ENCODE measurements at places on chromosomes 11 and 22.

- peak; percentile 51 for DNase-seq
These were observed 74.3 kb downstream of the GRAMD1B start for GRCh38 chr11:123504401-123504800.

- no peak for DNase-seq
These were observed 151.7 kb downstream of the NELL1 start for GRCh38 chr11:20821046-20821445.

- no peak for DNase-seq
These were observed 510.1 kb upstream of the LARGE1 start for GRCh38 chr22:34430386-34430785.

- no peak for DNase-seq
These were observed 23.5 kb downstream of the TYR start for GRCh38 chr11:89201138-89201537.

- DNase-seq: no peak
These were observed 22.1 kb upstream of the ASCC2 start for GRCh38 chr22:29860006-29860766.

DNA sequence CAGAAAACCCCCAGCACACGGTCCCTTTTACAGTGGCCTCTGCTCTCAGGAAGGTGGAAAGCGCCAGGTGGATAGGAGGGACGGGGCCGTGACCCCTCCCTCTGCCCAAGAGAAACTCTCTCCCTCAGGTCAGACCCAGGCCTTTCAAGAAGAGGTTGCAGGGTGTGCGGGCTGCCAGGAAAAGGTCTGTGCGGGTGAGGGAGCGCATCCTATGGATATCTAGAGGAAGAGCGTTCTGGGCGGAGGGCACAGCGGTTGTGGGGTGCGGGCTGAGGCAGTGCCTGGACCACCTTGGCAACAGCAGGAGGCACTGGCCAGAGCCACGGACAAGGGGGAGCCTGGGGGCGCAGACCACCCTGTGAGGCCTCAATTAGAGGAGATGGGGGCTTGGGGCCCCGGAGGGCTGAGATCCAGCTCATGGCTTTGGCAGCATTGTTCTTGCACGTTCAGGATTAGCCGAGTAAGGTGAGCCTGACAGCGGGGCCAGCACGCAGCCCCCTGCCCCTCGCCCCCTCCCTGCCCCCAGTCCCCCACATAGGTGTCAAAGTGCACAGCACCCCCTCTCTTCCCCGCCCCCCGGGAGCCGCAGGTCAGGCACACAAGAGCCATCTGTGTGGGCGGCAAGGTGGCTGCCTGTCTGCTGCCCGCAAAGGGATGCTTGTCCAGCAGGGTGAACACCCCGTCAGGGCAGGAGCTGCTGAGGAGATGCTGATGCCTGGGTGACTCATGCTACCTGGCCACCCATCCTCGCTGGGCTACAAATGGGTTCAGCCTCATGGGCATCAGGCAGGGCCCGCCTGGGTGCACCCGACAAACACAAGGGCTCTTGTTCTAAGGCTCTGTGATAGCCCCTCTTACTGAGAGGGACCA lies 92.8 kb upstream of the KCNQ1OT1 start:
- DNase-seq: no peak

GRCh38 chr11:19323502-19323901 lies 82.8 kb upstream of the E2F8 start:
- no peak for DNase-seq

GRCh38 chr22:29691636-29692326 lies 28.0 kb upstream of the CABP7 start:
- no peak for DNase-seq

DNA sequence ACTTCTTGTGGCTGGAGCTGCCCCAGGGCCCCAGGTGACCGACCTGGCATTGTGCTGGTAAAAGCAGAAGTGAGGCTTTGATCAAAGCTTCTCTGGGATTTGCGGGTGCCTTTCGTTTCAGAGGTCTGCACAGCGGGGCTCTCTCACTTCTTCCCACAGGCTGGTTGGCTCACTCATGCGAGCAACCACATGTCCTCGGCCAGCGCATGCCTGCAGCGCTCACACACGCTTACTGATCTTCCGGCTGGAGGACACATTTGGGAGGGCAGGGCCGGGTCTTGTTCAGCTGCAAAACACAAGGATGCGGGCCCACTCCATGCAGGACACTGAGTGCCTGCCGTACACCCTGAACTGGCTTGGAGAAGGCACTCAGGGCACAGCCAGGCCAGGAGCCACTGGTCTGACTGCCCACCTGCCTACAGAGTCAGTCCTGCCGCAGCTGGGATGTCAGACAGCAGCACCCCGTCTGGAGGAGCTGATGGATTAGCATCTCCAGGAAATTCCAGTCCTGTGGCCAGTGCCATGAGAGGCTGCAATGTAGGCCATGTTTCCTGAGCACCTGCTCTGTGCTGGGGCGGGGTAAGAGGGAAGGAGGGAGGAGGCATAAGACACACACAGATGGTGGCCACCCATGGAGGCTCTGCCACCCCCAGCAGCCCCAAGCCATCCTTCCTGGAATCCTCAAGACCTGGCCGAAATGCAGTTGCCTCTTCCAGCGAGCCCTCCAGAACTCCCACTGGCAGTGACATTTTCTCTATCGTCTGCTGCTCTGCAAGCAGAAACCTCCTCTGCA lies 1383.2 kb downstream of the BRD1 start:
- DNase-seq: no peak
